ENCODE measurements at places on chromosomes 3 and 15.

GRCh38 chr3:177419904-177420601, 222.8 kb upstream of the TBL1XR1 start:
- DNase-seq, result peak; percentile 43

- DNase-seq, result no peak
Observed at GRCh38 chr3:99764377-99764776, 53.3 kb upstream of the CMSS1 start.

DNA sequence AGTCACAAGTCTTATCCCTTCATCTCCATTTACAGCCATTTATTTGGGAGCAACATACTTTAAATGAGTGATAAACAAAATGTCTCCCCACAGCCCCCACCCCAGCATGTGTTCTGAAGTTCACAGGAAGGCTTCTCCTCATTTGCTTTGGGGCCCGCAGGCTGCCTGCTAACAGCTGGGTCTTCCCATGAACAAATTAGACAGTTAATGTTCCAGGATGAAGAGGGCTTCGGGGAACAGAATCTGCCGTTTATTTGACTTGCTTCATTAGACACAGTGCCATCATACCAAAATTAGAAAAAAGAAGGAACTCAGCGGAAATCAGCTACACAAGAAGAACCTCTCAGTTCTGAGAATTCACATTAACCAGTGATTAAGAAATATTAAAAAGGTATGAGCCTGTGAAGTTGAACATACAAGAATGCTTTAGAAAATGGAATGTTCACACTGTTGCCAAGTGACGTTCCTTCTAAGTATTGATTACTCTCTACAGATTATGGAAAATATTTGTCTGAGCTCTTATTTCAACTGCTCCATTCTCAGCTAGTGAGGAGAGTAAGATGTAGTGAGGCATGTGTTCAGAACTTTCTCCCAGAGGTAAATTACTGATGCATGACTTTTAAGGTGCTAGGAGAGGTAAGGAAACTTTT, 107.5 kb upstream of the THBS1 start:
- no peak for DNase-seq

DNA sequence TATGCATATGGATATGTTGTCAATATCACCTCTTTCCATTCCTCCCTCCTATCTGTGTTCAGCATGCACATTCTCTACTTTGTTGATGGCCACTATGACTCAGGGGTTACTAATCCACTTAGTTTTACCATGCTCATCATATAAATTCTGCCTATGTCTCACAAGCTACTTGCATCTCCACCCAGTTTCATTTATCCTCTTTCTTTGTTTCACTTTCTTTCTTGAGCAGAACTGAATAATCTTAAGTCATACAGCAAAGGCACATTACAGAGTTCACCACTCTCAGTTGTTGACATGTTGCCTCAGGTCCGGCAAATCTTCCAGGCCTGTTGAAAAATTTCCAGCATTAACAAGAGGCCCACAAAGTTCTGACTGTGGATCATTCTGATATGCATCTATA, 71.5 kb downstream of the SSR3 start:
- no peak for DNase-seq

Data from activated CD4-positive, alpha-beta T cell treated with anti-CD3 and anti-CD28 coated beads, Interleukin-2, amount 50 U/mL, for 48 hours (primary cell).